ENCODE measurements at places on chromosomes 11 and 22.

- no peak for DNase-seq
Observed at GRCh38 chr11:77175869-77176539, 48.0 kb downstream of the MYO7A start.

- no peak for DNase-seq
Observed at GRCh38 chr11:61782299-61782698, 10.1 kb downstream of the TMEM258 start.

- DNase-seq, result no peak
Observed at GRCh38 chr11:77467233-77467632, 6.7 kb downstream of the PAK1 start.

GRCh38 chr11:40302669-40303068, 1156.8 kb downstream of the LRRC4C start:
- no peak for DNase-seq

- no peak for DNase-seq
Observed at GRCh38 chr22:20457506-20458240, 20.0 kb upstream of the SCARF2 start.

DNA sequence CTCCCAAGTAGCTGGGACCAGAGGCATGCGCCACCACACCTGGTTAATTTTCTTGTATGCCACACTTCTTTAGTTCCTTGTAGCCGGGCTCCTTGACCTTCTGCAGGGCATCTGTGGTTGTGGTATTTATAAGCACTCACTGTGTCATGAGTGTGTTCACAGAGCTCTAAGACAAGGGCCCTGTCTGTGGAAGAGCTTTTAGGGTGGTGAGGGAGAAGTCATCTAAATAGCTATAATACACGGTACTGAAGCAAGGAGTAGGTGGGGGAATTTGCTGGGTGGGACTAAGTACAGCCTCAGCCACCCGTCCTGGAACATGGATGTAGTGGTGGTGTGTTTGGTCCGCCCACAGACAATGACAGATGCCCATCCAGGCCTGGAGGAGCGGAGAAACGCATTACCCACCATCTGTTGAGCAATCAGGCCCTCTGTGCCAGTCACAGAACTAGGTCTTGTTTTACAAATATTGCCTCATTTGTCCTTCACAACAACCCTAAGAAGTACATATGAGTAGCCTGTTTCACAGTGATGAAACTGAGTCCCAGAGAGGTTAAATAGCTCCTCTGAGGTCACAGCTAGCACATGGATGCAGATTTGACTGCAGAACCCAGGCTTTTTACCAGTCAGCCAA, 10.1 kb downstream of the ACO2 start:
- no peak for DNase-seq

- DNase-seq, result no peak
Observed at GRCh38 chr11:696955-697491, 1.4 kb downstream of the TMEM80 start.

DNA sequence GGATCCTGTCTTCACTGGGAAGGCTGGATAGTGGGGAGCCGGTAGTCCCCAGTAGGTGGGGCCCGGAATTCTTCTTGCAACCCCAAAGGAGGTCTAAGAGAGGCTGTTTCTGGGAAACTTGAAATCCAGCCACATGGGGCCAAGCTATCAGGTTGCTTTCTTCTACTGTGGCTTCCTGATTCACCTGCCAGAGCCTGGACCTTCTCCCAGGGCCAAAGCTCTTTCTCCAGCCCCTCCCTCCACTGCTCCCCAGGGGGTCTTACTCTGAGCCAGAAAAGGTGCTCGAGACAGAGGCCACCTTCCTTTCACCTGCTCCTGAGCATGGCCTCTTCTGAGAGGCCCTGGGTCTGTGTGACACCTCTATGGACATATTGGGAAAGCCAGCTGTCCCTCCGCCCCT, 9.1 kb downstream of the TST start:
- no peak for DNase-seq

GRCh38 chr11:124892750-124893454, 4.8 kb downstream of the ROBO4 start:
- no peak for DNase-seq

GRCh38 chr22:49042877-49043859, 784.5 kb downstream of the BRD1 start:
- no peak for DNase-seq

GRCh38 chr11:124415356-124415923, 9.2 kb downstream of the OR8B4 start:
- no peak for DNase-seq

- DNase-seq, result peak; percentile 64
Observed at GRCh38 chr11:10450462-10451425, 4.3 kb upstream of the AMPD3 start.

- DNase-seq, result no peak
Observed at GRCh38 chr11:102192349-102193066, 82.3 kb downstream of the YAP1 start.

GRCh38 chr11:69638941-69639681, 1.8 kb upstream of the CCND1 start:
- peak; percentile 87 for DNase-seq

GRCh38 chr11:27717801-27718229, 17.6 kb upstream of the BDNF start:
- DNase-seq, result no peak

GRCh38 chr11:118339281-118339961, 3.1 kb downstream of the CD3D start:
- no peak for DNase-seq

DNA sequence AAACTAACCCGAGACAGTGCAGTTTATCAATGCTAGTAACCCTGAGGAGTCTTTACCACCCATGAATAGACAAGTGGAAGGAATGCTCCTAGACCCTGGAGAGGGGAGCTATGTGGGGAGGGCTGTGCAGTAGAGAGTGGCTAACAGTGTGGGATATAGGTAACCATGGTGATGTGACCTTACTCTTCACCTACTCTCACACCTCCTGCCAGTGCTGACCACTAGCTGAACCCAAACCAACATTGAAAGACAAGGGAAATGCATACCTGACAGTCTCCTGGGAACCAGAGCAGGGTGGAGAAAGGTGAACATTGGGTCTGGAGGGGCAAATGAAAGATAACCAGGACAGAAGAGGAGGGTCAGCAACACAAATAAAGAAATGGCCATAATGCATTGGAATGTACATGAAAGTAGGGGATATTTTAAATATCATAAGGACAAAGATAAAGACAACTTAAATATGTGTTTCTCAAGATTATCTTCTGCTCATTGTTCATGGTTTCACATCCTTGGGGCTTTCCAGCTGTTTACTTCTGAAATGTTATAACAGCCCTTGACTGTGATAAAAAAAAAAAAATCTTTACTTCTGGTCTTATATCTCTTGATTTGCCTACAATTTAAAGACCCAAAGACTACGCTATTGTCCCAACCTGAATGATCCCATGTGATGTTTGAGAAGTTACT, 983.3 kb upstream of the TENM4 start:
- no peak for DNase-seq

GRCh38 chr22:44171561-44171960, 9.2 kb upstream of the PARVG start:
- DNase-seq, result no peak

DNA sequence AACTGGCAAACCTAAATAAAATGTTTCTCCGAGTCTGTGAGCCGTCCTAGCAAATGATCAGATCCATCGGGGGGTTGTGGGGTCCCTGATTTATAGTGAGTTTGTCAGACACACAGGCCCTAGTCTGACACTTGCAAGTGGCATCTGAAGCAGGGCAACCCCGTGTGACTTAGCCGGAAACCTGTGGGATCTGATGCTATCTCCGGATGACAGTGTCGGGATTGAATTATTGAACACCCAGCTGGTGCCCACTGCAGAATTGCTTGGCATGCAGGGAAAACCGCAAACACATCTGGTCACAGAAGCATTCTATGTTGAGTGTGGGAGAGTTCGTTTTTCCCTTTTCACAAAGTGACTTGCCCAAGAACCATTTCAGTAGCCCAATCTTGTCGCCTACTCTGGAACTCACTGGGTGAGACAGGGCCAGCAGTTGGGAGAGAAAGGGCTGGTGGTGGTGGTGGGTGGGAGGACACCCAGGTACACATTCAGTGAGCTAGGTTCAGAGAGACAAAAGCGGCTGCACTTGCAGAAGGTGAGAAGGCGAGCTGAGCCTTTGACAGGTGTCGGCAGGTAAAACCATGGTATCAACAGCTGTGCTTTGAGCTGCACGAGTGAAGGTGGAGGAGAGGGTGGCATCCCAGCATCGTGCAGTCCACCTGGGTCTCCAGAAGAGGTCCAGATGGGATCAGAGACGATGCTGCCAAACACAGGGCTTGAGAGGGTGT, 33.7 kb upstream of the B3GAT1 start:
- DNase-seq, result no peak

- DNase-seq, result no peak
Observed at GRCh38 chr11:78567209-78567608, 7.5 kb downstream of the NARS2 start.

- DNase-seq, result no peak
Observed at GRCh38 chr11:77851503-77851902, 30.6 kb downstream of the AAMDC start.

GRCh38 chr11:45649544-45650165, 15.8 kb downstream of the CHST1 start:
- no peak for DNase-seq

DNA sequence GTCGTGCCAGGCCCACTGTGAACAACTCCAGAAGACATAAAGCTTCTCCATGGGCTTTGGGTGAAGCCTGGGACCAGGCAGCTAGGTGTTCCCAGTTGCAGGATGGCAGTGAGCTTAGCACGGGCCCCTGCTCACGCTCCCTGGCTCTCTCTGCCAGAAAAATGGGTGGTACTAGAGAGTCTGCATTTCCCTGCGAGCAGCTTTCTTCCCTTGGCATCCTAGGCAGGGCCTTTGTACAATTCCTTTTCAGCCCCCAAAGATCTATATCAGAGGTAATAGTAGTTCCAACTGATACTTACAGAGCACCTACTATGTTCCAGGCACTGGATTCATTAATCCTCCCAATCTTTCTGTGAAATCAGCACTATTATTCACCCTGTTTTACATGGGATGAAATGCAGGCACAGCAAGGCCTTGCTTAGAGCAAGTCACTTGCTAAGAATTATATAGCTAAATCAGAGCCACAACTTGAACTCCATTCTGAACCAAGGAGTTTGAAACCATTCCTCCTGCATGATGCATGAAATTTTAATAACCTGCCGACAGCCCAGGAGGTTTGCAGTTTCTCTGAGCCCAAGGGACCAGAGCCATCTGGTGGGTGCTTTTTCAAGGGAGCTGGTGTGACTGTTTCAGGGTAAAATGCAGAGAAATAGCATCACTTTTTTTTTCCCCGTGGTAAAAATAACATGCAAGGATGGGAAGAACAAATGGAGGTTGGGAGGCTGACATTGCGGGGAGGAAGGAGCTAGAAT, 22.7 kb downstream of the NAV2 start:
- DNase-seq, result no peak

DNA sequence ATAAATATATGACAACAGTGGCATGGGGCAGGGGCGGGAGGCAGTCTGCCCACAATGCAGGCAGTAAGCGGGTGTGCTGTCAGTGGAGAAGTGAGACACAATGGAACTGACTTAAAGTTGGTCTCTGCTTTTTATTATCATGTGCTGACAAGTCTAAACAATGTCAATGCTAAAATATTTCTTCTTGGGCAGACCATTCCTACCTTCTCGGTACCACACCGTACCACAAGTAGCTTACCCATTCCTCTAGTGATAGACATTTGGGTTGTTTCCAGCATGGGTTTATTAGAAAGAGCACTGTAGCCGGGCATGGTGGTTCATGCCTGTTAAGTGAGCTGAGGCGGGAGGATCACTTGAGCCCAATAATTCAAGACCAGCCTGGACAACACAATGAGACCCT, 2.6 kb upstream of the CHADL start:
- no peak for DNase-seq

DNA sequence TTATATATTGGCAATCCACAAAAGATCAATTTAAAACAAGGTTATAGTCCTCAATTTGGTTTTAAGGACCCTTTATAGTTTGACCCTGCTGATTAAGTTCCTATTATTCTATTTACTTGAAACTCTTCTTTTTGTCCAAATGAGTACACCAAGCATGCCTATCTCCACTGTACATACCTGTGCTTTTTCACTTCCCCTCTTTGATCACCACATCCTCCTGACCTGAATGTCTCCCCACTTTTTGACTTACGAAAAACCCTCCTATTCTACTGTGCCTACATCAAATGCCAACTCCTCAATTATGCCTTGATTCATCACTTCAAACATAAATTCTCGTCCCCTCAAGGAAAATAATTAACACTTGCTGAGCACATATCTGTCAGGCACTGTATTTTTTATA, 113.5 kb downstream of the SOX6 start:
- DNase-seq, result no peak

GRCh38 chr22:28424427-28425080, 255.1 kb downstream of the TTC28 start:
- DNase-seq, result no peak

DNA sequence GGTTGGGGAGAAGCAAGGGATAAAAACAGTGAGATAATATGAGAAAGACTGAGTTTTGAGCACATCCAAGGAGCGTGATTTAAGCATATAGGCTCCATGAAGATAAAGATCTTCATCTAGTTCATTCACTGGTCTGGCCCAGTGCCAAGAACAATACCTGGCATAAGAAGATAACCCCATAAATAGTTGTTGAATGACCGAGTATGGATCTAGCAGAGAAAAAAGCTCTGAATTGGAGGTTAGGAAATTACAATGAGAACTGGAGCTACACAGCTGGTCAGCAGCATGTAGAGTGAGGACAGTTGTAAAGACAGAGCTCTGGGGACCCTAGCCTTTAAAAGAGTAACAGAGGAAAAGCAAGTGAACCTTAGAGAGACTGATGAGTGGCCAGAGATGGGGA, 33.0 kb upstream of the PAK1 start:
- DNase-seq, result no peak

- DNase-seq, result no peak
Observed at GRCh38 chr11:10354389-10354788, 49.5 kb downstream of the ADM start.

GRCh38 chr11:126739499-126740145, 260.9 kb downstream of the KIRREL3 start:
- no peak for DNase-seq

GRCh38 chr11:33802194-33802950, 28.1 kb upstream of the FBXO3 start:
- peak; percentile 87 for DNase-seq

DNA sequence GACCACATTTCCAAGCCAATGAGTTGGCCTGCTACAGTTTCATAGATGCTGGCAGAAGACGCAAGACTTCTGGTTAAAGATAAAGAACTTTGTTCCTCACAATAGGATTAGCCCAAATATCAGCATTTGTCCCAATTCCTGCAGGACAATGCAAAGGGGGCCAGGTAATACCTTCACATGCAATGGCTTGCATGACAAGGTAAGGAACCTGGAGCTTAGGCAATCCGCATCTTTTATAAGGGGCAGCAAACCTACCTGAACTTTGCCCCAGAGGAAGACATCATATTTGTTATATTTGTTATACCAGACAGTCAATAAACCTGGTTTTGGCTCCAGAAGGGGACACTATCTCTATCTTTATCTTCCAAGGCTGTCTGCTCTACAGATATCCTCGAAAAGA, 5.3 kb downstream of the P2RY6 start:
- DNase-seq, result no peak

- no peak for DNase-seq
Observed at GRCh38 chr11:116788975-116789374, 1.2 kb upstream of the ZPR1 start.

Measured in iPS DF 6.9 (cell line).